ENCODE measurements at places on chromosomes 11 and 22.

- no peak for DNase-seq
Observed at GRCh38 chr11:12995188-12995587, 13.9 kb upstream of the RASSF10 start.

- no peak for DNase-seq
Observed at GRCh38 chr11:29319210-29319609, 697.6 kb downstream of the KCNA4 start.

- no peak for DNase-seq
Observed at GRCh38 chr11:7967097-7967496, 1.9 kb upstream of the NLRP10 start.

GRCh38 chr22:29569011-29569678, 11.8 kb downstream of the NIPSNAP1 start:
- no peak for DNase-seq

GRCh38 chr11:31001427-31001826, 368.1 kb downstream of the DCDC1 start:
- no peak for DNase-seq

- no peak for DNase-seq
Observed at GRCh38 chr11:10461276-10461790, 6.3 kb downstream of the AMPD3 start.

DNA sequence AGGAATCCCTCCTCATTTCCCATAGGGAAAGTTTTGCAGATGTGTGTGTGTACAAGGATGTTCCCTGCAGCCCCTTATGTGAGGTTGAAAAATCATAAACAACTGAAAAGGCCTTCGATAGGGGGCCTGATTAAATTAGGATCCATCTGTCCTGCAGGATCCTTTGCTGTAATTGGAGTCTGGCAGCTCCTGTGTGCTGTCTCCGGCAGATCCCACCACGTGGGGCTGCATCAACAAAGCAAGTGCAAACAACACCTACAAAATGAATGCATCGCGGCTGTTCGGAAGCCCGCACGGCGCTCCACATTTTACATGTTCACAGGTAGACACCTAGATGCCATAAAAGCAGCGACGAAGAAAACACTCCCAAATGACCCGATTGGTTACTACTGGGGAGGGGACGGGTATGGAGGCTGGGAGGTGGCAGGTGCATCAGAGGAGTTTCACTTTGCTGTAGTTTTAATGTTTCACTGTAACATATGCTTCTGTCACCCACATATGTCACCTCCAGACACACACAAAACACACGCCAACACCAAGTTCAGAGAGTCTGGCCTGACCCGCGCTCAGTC, 52.2 kb downstream of the NFAM1 start:
- no peak for DNase-seq

- no peak for DNase-seq
Observed at GRCh38 chr11:57379732-57380131, 1.2 kb downstream of the PRG3 start.

- DNase-seq: no peak
Observed at GRCh38 chr22:23913306-23913660, 19.1 kb downstream of the MIF start.

GRCh38 chr11:103659206-103659618, 377.2 kb upstream of the DDI1 start:
- no peak for DNase-seq

DNA sequence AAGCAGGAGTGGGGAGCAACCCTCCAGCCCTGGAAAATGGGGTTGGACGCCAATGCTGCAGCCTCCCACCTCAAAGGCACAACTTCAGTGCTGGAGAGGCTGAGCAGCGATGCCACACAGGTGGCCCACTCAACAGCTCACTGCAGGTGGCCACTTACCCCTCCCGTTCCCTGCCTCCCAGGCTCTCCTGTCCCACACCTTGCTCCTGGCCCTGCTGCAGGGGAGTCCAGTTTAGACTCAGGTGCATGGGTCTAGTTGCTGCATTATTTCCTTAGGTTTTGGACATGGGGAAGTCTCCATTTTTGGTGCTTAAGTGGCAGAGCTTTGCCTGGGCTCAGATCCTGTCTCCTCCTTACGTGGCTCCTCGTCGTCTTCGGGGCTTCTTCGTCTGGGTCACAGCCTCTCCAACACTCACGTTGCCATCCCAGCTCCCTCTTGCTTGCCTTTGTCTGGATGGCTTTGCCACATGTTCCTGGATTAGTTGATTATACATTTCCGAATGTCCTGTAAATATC, 898.3 kb downstream of the BRD1 start:
- no peak for DNase-seq

DNA sequence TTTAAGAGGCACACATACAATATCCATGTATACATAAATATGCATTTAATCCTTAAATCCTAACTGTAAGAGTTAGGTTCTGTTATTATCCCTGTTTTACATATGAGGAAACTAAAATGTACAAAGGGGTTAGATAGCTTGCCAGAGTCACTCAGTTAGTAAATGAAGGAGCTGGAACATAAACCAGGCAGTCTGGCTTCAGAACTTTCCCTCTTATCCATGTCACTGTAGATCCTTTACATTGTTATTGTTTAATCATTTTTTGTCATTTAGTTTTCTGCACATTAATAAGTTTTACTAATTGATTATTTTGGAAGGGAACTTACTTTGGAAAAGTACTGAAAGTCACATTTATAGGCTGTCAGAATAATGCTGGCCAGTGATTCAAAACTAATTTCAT, 282.4 kb downstream of the TMEM135 start:
- no peak for DNase-seq

DNA sequence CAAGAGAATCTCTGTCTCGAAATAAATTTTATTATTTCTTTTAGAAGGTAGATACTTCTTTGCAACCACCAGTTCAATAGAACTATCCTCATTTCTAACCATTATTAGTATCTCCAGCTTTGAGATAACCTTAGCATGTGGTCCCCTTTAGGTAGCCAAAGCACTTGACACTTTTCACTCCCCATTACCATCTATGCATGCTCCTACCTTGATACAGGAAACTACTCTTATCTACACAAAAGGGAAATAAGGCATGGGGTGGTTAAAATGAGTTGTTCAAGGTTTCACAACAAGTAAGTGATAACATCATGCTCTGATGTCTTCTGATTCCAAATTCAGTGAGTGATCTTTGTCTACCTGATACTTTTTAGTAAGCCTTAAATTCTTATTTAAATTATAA, 308.2 kb upstream of the CHORDC1 start:
- no peak for DNase-seq

- DNase-seq: no peak
Observed at GRCh38 chr11:59368238-59369022, 9.7 kb downstream of the OR5AN1 start.

- no peak for DNase-seq
Observed at GRCh38 chr11:46537537-46538295, 56.1 kb downstream of the AMBRA1 start.
